Stimulated activated CD4-positive, alpha-beta T cell treated with anti-CD3 and anti-CD28 coated beads, Interleukin-1b, Interleukin-23, amount 100 ng/mL, for 1 hour (primary cell): ENCODE measurements at places on chromosomes 5 and 9.

DNA sequence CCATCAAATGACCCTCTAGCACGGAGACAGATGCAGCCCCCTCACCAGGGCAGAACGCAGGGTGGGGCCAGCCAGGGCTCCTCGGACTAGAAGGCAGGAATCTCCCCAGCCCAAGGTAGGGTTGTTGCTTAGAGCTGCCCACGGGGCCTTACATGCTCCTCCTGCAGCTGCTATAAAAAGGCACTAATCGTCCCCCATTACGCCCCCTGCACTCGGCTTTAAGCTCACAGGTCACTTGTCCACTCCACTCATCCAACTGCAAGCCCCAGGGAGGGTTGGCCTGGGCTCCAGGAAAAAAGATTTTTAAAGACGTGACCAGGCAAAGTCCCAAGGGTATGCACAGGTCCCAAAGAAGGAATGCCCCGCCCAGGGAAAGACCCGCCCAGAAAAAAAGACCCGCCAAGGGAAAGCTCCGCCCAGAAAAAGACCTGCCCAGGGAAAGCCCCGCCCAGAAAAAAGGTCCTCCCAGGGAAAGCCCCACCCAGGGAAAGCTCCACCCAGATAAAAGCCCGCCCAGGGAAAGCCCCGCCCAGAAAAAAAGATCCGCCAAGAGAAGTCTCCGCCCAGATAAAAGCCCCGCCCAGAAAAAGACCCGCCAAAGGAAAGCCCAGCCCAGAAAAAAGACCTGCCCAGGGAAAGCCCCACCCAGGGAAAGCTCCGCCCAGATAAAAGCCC lies 11.1 kb downstream of the GRIN1 start:
- DNase-seq: no peak

DNA sequence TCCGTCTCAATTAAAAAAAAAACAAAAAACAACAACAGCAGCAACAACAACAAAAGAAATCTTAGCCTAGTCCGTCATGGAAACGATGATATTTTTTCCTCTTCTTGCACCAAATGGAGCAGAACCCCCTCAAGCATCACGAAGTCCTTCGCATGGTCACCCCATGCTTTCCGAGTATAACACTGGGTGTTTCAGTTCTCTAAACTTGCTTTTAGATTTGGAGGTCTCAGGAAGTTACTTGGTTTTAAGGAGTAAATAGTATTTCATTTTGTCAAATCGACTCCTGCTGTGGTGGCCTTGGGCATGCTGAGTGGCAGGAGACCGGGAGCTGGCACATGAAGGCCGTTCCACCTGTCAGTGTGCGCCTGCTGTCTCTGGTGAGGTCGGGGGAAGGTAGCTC lies 118.5 kb upstream of the CACNA1B start:
- no peak for DNase-seq

GRCh38 chr9:126412905-126413304 lies 86.3 kb downstream of the MVB12B start:
- no peak for DNase-seq

GRCh38 chr9:132637351-132637750 lies 32.4 kb downstream of the DDX31 start:
- DNase-seq: no peak

GRCh38 chr5:179930788-179931473 lies 23.2 kb upstream of the TBC1D9B start:
- no peak for DNase-seq

DNA sequence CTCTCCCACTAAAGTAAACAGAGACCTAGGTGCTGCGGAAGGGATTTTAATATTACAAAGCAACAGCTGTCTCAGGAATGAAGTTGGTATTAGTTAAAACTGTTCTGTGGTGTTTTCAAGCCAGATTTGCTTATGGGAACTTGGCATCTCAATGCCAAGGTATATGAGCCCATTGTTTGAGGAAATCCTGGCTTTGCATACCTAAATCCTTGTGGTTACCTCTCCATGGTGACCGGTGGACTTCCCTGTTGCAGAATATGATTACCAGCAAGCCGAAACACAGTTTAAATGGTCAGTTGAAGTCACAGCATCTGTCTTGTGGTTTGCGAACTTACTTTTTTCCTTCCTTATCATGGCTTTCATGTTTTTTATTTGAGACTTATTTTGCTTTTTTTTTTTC lies 62.3 kb upstream of the TXNDC8 start:
- no peak for DNase-seq

GRCh38 chr9:110257097-110257841 lies 962 bp upstream of the TXN start:
- no peak for DNase-seq

DNA sequence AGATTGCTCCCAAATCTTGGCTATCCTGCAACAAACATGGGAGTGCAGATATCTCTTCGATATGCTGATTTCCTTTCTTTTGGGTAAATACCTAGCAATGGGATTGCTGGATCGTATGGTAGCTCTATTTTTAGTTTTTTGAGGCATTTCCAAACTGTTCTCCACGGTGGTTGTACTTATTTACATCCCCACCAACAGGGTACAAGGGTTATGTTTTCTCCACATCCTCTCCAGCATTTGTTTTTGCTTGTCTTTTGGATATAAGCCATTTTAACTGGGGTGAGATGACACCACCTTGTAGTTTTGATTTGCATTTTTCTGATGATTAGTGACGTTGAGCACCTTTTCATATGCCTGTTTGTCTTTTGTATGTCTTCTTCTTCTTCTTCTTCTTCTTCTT lies 20.3 kb downstream of the CTSL start:
- DNase-seq: no peak

DNA sequence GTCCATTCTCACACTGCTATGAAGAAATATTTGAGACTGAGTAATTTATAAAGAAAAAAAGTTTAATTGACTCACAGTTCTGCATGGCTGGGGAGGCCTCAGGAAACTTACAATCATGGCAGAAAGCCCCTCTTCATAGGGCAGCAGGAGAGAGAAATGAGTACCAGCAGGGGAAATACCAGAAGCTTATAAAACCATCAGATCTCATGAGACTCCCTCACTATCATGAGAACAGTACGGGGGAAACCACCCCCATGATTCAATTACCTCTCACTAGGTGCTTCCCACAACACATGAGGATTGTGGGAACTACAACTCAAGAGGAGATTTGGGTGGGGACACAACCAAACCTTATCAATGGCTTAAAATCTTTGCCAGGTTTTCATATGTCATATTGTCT lies 20.3 kb upstream of the TENT4A start:
- DNase-seq: no peak

GRCh38 chr9:93684806-93685543 lies 108.6 kb downstream of the PHF2 start:
- no peak for DNase-seq

DNA sequence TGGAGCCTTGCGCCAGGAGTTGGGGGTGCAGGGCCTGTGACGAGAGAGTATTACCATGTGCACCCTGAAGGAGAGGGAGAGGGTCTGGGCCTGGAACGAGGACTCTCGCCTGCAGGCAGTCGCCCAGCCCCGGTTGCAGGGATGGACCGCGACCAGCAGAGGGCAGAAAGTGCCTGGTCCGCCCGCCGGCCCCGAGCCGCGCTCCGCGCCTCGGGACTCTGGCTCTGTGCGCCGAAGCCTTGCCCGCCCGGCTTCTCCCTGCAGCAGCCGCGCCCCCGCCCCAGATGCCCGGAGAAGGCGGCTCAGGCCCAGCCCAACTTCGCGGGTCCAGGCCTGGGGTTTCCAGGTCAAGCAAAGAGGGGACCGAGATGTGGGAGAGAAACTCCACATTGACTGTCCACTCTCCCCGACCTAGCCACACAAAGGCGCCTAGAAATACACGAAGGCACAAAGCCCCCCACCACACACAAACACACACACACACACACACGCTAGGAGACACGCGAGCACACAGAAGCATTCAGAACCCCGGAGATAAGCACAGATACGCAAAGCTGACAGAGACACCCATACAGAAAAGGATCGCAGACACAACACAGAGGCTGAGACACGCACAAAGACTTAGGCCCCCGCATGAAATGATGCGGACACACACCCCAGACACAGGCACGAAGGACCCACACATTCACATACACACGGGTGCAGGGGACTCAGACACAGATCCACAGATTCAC lies 2.0 kb upstream of the LMX1B start:
- peak; percentile 23 for DNase-seq

DNA sequence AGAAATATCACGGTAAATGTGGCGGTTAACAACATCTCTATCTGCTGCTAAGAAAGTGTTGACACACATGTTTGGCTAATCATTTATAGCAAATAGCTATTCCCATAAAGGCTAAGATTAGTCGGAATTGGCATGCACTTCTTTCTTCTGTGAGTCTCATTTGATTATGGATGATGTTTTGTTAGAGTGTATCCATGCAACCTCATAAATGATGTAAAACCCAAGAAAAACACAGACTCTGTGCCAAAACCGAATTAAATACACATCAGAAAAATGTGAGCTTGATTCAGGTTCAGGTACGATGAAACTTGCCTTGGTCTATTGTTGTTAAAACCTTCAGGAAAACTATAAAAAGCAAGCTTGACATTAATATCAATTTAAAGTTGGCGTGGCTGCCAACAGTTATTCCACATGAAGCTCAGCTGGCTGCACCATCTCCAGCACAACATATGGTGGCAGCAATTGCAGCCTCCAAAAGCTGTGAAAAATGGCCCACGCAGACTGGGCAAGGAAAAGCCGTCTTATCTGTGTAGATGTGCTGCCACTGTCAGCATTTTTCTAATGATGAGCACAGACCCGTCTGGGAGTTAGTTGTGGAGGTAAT lies 41.1 kb upstream of the ICE1 start:
- no peak for DNase-seq

DNA sequence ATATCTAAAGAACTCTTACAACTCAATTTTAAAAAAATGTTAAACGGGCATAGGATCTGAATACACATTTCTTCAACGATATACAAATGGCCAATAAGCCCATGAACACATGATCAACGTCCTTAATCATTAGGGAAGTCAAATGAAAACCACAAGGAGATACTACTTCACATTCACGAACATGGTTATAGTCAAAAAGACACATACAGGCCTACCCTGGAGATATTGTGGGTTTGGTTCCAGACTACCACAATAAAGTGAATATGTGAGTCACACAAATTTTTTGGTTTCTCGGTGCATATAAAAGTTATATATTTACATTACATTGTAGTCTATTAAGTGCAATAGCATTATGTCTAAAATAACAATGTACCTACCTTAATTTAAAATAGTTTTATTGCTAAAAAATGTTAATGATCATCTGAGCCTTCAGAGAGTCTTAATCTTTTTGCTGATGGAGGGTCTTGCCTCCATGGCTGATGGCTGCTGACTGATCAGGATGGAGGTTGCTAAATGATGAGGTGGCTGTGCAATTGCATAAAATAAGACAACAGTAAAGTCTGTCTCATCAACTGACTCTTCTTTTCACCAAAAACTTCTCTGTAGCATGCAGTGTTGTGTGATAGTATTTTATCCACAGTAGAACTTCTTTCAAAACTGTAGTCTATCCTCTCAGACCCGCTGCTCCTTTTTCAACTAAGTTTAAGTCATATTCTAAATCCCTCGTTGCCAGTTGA lies 15.1 kb downstream of the AK3 start:
- no peak for DNase-seq

GRCh38 chr5:54148858-54149257 lies 161.5 kb downstream of the ARL15 start:
- no peak for DNase-seq

- no peak for DNase-seq
Measured at GRCh38 chr5:55699041-55699688, 13.0 kb downstream of the SLC38A9 start.

DNA sequence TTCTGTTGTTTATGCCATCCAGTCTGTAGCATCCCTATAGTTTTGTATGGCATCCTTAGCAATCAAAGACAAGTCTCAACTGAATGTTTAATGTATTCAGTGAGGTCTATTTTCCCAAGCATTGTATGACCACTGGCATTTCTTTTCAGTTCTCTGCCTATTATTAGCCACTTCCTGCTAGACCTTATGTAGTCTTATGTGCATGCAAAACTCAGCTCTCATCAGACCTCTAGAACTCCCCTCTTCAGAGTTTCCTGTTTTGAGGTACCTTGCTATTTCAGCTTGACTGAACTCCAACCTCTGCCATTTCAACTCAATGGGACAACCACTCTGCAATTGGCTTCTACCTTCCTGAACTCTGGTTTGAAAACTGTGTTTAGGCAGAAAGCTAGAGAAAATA lies 113.2 kb downstream of the SLC25A46 start:
- no peak for DNase-seq

GRCh38 chr9:114121227-114122135 lies 22.4 kb upstream of the KIF12 start:
- no peak for DNase-seq

DNA sequence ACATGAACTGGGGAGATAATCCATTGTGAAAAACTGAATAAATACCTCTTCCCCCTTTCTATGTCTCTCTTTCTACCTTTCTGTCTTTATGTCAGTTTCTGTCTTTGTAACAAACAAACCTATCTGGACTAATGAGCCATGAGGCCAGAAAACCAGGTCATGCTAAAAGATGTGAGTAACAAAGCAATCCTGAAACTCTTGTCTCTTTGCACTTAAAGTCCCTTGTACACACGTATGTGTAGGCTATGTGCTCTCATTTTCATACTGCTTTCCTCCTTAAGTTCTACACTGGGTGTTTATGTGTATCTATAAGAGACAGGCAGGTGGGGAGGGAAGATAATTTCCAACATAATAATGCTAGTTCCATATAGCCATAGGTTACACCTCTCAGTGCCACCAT lies 123.8 kb upstream of the PTGER4 start:
- no peak for DNase-seq

- DNase-seq: no peak
Measured at GRCh38 chr9:89891591-89892304, 286.9 kb downstream of the GADD45G start.

DNA sequence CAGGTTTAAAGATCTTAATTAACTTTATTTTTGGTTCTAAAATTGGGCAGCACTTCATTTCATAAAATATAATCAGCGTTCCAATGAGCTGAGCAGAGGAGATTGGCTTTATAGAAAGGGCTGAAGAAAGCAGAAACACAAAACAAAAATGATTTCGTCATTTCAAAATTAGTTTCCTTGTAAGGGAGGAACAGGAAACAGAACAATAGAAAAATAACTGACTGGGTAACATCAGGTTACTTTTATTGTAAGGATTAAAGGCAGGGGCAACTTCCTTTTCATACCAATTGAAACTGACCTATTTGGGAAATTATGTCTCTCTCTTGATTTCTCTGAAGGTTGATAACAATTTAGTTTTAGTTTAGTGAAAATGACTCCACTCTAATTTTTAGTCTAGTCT lies 157.1 kb downstream of the ATP10B start:
- no peak for DNase-seq
